ENCODE measurements at places on chromosomes 3 and 15. TPM values are rescaled to one million over a fixed set of nuclear protein-coding genes. Genes with fewer than 3 reads are reported as not detected.

DNA sequence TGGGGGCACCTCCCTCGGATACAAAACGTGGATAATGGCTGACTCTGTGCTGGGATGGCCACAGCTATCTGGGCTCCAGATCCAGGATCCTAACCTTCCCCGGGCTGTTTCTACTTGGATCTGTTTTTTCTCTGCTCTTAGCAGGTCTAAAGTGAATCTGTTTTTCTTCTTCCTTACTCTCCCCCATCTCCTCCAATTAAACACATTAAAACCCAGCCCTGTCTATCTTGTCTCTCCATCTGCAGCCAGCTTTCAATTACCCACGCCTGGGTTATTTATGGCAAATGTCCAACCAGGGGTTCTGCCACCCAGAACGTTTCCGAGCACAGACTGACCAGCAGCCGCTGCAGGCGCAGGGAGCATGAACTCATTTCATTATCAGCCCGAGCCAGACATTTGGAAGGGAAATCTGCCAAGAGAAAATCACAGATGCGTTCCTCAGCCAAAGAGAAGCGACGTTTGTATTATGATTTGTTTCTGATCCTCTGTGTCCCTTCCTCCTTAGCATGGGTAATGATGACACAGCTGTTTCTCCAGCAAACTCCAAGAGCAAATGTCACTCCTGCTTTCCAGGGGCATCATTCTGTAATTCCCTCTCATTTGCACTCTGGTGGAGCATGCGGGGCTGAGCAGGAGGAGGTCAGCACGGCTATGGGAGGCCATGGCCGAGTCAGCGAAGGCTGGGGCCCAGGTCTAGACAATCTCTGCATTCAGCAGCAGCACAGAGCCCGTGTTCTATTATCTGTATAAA is 42.0 kb downstream of the UMPS start:
- DNase-seq = no peak

- DNase-seq = no peak
Measured at GRCh38 chr3:46214751-46215352, 6.7 kb upstream of the CCR1 start.

DNA sequence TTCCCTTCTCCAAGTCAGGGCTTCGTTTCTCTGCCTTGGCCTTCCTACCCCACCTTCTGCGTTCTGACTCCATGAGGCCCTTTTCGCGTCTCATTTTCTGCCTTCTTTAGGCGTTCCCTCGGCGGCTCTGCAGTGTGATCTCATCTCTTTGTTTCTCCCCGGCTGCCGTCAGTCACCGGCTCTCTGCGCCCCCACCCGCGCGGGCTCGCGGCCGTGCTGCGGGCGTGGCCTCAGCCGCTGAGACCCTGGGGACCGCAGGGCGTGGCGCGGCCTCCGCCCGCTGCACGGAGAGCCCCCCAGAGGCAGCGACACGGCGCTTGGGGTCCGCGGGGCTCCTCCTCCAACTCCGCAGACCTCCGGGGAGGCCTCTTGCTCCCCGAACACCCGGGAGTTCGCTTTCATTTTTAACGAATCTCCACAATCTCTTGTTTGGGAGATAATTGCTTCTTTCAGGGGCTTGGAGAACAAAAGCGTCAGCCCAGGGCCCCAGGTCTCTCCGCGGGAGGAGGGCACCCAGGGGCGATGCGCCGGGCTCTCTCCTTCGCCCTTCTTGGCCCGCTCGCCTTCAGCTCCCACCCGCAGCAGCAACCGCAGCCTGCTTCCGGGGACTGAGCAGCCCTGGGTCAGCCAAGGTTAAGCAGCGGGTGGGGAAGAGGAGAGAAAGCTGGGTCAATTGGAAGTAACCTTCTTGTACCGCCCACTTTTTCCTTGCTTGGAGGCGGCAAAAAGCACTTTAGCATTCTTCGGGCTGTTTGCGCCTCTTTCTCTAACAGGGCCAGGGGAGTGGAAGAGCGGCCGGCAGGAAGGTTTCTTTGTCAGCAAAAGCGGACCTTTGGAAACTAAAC is 35.2 kb downstream of the GAP43 start:
- peak; percentile 72 for DNase-seq

Gene CCDC9B
- total RNA-seq = 26.0 TPM

- no peak for DNase-seq
Measured at GRCh38 chr3:114043205-114043604, 13.1 kb downstream of the CCDC191 start.
